ENCODE measurements at places on chromosomes 1 and 21.

- DNase-seq = no peak
These were observed 29.2 kb downstream of the C1orf185 start for GRCh38 chr1:51131185-51131584.

- DNase-seq = no peak
These were observed 78.8 kb upstream of the WDR26 start for GRCh38 chr1:224513383-224513782.

GRCh38 chr1:57796616-57797015 is 372.8 kb upstream of the DAB1 start:
- DNase-seq = no peak

DNA sequence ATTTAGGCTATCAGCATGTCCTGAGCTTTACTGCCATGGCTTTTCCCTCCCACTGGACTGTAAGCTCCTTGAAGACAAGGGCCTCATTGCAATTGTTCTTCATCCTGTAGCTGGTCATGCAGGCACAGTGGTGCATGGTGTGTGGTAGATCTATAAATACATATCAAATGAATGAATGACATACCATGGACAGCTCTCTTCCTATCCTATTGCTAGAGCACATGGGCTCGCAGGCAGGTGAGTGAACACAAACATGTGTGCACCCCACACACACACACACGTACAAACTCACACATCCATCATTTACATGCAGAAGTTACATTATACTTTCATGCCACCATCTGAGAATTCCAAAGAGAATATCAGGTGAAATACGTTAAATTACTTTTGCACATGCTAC is 172.9 kb upstream of the RUNX1 start:
- DNase-seq = no peak

GRCh38 chr1:154404984-154405746 is at the start of gene IL6R:
Gene IL6R, plus strand, starts transcription at chr1:154405343. Its CDS starts 287 bp downstream, at chr1:154405630.
- peak; percentile 68 for DNase-seq
